ENCODE measurements at places on chromosomes 12 and 14.

- DNase-seq = no peak
Measured at GRCh38 chr12:90024262-90024661, 315.6 kb upstream of the ATP2B1 start.

GRCh38 chr14:101477648-101478047 lies 83.6 kb upstream of the DIO3 start:
- no peak for DNase-seq

DNA sequence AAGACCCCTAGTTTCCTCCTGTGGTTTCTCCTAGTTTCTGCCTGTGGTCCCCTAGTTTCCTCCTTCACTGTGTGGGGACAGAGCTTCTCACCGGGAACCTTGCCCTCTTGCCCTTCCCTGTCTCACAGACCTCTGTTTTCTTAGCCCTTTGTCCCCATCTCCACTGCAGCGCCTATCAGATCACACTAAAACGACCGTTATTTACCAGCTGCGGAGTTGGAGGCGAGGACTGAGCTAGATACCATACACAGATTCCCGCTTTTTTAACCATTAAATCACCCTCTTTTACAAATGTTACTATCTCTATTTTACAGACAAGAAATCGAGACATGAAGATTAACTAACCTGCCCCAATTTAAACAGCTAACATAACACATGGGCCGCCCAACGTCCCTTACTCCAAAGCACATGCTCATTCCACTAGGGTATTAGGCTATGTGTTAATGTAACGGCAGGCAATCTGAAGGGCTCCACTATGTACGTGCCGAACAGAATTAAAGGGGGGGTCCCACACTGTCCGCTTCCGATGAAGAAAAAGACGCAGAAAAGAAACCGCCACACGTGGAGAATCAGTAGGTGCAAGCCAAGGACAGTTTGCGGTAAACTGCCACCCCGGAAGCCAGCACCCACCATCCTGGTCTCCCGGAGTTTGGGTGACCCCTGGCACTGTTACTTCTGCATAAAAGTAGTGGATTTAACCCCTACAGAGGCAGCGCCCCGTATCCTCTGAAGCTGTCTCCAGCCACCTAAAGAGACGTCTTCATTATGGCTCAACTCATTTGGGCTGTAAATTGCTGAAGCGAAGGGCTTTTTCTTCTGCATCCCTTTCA lies 1.9 kb upstream of the FKBP4 start:
- DNase-seq = no peak

DNA sequence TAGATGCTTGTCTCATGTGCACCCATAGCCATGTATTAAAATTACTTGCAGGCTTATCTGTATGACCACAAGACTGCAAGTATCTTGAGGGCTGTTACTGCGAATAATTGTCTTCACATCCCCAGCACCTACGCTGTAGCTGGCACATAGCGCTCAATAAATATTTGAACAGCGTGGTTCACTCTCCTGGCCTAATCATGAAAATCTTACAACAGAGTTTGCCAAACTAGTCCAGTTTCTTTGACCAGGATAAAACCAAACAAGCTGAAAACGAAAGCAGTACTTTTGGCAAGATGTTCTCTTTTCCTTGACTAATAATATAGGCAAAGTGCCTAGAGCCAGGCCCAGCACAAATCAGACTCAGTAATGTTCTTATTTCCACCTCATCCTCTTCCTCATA lies 106.7 kb downstream of the RPS29 start:
- DNase-seq = no peak

DNA sequence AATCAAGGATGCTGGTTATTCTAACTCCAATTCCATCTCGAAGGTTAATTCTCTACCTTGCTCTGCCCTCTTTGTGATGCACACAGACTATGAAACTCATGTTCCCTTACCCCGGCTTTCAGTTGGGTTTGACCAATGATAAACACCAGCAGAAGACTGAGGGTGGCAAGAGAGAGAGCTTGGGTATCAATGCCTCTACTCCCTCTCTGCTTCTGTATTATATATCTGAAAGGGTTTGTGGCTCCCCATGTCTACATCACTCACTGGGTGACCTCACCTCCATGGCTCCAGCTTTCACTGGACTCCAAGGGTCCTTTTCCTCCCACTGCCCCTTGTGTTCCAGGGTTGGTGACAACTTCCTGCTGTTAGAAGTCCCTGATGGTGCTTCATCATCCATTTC lies 659.0 kb upstream of the TBX3 start:
- DNase-seq = no peak

DNA sequence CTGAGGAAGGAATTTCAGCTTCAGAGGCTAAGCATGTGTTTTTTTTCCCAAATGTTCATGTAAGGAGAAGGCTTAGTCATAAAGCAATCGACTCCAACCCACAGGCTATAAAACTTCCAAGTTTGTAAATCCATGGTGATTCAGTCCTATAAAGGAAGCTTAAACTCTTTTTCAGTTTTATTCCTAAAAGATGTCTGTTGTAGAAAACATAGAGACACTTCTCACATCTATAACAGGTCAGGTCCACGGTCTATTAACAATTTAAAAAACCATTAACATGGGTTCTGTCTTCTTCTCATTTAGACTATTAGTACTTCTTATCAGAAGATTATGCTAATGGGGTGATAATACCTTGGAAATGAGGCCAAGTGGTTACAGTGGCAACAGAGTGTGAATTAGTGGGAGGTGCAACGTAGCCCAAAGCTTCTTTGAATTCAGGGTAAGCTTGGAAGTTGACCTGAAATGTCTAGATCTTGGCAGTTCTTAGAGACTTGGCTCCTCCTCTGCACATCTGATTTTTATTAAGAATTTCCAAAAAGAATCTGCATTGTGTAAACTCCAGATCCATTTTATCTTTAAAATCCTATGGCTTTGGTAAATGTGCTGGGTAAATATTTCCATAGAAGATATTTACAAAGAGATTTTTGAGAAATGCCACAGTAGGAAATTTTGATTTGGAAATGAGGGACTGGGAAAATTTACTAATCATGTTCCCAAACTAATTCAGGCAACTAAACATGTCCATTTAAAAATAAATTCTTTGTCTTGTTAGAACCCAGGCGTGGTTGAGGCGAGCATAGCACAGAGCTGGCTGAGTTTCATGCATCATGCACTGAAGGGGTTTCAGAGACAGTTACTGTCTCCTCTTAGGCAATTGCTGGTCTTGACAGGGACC lies 86.4 kb downstream of the EML1 start:
- no peak for DNase-seq

DNA sequence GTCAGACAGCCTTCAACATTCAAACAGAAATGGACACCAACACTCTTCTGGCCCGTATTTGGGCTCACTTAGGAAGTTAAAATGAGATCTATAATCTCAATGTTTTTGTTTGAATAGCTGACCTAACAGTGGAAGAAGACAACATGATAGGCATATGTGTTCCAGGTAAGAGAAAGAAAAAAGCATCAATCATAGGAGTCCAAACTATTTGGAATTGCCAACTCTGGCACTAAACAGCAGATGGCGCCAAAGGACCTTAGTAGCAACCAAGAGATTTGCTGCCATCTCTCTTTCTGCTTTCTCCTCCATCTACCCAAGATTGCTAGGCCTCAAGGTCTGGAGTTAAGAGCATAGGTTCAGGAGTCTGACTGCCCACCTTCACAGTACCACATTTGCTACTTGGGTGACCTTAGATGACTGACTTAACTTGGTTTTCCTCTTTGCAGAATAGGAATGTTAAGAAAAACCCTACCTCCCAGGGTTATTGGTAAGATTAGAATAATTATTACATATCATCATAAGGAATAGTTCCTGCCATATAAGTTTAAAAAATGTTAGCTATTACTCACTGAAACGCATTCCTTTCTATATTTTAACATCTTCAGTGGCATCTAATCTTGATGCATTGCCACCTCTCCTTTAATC lies 30.2 kb downstream of the PEX5 start:
- no peak for DNase-seq

DNA sequence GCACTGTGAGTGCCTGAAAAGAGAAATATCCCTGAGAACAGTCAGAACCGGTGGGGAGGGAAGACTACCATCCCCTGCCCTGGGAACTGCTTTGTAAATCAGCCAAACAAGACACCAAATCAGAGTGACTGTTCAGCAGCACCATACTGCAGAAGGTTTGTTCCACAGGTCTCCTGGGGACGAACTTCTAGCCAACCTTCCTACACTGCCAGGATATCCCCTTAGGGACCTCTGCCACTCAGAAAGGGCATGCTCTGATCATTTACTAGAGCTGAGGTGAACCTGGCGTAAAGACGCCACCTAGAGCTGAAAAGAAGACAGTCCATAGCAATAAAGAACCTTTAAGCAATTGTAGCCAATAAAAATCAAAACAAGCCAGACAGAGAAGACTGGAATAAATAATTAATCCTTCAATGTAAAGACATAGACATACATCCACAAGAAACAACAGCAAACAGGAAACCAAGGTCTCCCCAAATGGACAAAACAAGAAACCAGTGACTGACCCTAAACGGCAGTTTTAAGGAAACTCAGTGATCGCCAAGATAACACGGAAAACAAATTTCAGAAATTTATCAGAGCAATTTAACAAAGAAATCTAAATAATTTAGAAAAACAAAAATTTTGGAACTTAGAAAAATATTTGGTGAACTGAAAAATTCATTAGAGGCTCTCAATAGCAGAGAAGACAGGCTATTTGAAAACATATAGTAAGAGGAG lies 228.1 kb upstream of the AMIGO2 start:
- DNase-seq = no peak

- DNase-seq = no peak
Measured at GRCh38 chr12:71392521-71393145, 47.0 kb upstream of the LGR5 start.

- DNase-seq = no peak
Measured at GRCh38 chr14:65926935-65927700, 514.6 kb downstream of the FUT8 start.

DNA sequence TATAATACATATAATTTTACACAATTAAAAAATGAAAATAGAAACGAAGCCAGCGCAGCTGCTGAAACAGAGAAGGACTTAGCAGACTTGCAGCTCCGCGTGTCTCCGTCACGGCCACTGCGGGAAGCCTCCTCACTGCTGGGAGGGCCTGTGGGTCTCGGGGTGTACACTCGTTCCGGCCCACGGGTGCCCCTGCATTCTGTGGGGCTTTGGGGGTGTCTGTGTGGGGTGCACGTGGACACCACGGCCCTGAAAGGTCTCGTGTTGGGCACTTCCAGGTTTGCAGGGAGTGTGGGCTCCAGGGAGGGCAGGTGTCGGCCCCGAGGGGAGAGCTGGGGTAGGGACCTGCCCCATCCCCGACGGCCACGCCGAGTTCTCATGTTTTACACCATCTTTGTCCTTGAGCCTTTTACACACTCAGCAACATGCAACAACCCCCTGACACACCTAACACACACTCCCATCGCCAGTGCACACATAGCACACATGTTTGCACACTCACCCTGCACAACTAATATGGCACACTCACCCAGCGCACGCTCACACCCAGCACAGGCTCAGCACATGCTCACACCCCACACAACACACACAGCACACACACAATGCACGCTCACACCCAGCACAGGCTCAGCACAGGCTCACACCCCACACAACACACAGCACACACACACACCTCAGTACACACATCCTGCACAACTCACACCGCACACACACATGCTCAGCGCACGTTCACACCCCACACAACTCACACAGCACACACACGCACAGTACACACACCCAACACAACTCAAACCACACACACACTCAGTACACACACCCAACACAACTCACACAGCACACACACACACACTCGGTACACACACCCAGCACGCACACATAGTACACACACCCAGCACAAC lies 36.6 kb downstream of the NOC4L start:
- no peak for DNase-seq

Measured in cerebellar nuclear complex (tissue), 1 donor.